Fibroblast of lung (primary cell): ENCODE measurements at places on chromosomes 3 and 15.
A peak's percentile ranks its signal among the peaks of the same experiment; 100 is the strongest.

DNA sequence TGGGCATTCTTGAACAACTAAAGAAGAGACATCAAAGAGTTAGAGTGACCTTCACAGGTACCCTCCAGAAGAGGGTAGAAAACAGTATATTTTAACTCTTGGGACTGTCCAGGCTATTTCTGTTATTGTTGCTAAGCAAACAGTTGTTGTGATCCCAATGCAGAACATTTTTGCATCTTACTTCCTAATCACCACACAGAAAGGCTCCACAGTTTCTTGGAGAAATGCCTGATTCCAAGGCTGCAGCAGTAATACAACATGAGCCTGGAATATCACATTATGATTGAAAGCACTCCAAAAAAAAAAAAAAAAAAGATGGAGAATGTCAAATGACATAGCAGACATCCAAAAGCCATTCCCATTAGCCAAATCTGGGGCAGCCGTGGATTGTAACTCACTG, 195.6 kb downstream of the CTNNB1 start:
- no peak overlapping the region for H3K27ac ChIP-seq
- no peaks in the 10 kb centered on the region for H3K4me1 ChIP-seq
- no peak overlapping the region for H3K4me3 ChIP-seq
- DNase-seq, result no peak
- no peaks in the 10 kb centered on the region for H3K36me3 ChIP-seq
- no peaks in the 10 kb centered on the region for H3K27me3 ChIP-seq

DNA sequence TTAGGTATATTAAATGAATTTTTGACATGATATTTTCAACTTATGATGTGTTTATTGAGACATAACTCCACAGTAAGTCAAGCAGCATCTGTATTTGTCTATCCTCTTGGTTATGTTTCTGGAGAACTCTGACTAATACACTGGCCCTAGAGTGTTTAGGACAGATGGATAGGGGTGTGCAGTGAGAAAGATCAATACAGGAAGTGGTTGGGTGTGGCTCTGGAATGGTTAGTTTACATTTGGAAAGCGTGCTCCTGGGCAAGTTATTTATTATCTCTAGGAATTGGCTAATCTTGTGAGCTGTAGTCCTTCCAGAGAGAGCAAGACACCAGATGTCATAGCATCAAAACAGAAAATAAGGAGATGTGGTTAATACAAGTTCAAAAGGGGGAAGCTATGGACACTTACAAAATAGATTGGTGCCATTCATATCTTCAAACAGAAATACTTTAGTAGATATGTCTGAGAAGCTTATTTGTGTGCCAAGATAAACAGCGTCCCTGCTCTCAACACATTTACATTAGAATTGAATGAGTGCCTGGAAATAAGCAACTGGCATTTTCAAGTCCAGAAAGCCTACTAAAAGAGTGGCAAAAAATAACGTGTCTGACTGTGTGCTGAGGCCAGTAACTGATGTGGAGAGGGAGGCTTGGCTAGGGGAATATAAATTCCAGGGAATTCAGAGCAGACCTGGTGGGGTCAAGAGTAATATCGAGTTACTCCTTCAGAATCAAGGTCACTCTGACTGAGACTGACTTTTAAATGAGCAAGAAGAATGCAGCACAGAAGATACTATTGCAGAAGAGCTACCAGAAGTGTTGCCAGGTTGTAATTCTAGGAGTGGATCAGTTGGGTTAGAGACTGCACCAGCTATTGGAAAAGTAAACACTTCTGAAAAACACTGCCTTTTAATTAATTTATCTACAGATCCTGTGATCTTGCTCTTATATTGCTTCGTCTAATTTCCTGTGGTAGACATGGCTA, 33.4 kb upstream of the PLAAT1 start:
- no peaks in the 10 kb centered on the region for H3K4me1 ChIP-seq
- H3K4me3 ChIP-seq, result no peak overlapping the region
- no peak for DNase-seq
- H3K27me3 ChIP-seq, result no peaks in the 10 kb centered on the region

DNA sequence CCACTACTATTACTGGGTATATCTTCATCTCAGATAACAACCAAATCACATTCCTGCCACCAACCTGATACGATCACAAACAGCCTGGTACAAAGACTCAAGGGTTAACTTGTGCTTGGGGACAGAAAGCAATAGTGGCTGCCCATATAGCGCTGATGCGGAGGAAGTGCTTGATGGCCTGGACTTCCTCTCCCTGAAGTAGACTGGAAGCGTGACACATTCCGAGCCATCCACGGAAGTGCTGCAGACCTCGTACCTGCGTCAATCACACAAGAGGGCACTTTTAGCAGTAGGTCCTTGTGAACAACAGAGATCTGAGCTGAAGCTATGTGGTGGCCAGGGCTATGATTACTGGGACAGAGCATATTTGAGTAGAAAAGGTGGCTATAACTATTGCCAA, 17.3 kb upstream of the C3orf62 start:
- H3K27me3 ChIP-seq, result no peaks in the 10 kb centered on the region
- DNase-seq, result no peak
- H3K4me3 ChIP-seq, result no peak overlapping the region
- peaks cover 3% of the 10 kb centered on the region for H3K4me1 ChIP-seq
- peaks cover 17% of the 10 kb centered on the region for H3K36me3 ChIP-seq

- H3K4me1 ChIP-seq, result peaks cover 15% of the 10 kb centered on the region
- H3K27me3 ChIP-seq, result no peaks in the 10 kb centered on the region
- peak overlapping the region; percentile 75 for H3K4me3 ChIP-seq
- peak; percentile 55 for DNase-seq
- H3K27ac ChIP-seq, result peak overlapping the region; percentile 99
These were observed 521.2 kb downstream of the FOXP1 start for GRCh38 chr3:71062037-71062932.

DNA sequence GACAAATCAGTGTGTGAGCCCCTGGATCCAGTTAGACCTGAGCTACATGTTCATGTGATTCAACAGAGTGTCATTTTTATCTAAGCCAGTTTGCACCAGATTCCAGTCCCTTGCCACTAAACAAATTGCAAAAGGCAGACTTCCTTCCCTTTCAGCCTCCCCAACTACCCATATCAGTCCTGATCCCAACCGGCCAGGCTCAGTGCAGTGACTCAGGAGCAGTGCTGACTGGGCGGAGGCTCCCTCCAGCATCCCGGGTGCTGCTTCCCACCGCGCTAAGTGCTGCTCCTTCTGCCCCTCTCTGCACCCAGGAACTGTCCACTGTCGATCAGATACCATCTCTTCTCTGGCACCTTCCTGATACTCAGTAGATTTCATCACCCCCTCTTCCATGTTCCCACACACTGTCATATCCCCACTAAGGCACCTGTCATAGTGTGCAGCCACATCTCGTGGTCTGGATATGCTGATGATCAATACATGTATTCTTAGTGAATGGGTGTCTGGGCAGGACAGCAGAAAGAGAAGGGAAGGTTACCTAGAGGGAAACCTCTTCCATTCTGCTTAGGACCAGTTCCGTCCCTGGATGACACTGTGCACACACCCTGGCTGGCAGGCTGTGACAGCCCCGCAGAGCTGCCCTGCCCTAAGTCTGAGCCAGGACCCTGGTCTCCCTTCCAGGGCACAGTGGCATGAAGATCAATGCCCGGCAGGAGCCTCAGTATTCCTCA, 108.8 kb upstream of the RAD18 start:
- no peaks in the 10 kb centered on the region for H3K4me1 ChIP-seq
- H3K4me3 ChIP-seq, result no peak overlapping the region
- no peak overlapping the region for H3K27ac ChIP-seq
- no peaks in the 10 kb centered on the region for H3K27me3 ChIP-seq
- DNase-seq, result no peak

DNA sequence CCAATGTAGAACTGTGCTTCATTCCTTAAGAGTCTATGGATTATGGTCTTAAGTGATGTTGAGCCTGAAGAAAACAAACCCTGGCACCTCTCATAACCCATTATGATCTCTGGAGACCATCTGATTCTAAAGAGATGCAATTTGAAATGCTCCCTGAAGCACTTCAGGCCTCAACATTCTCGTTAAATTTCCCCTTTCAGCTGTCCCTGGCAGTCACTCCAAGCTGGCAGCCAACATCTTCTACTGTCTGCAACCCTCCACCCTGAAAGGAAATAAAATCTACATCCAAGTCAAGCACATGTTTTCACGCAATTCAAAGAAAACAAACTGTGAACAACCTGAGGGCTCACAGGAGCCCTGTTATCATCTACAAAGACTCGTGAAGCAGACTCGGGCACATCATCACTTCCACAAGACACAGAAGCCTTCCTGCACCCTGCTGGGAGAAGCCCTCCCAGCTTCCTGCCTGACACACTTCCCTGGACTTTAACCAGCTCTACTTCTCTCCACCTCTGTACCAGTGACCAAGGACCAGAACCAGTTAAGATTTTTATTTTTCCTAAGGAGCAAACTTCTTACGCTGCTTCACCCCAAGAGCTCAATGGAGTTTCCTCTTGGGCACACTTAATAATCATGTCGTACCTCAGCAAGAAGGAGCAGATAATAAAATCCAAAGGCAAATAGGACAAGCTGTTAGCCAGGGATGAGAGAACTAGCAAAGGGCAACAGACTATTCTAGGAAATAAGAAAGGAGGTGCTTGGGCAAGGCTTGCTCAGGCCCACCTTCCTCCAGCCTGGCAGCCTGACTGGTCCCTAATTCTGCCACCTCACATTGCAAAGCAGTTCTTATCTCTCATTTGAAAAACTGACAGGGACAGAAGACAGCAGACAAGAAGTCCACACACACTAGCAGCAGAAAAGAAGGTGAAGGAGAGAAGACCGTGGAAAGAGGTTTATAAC, 67.1 kb downstream of the MAGI1 start:
- no peak overlapping the region for H3K4me3 ChIP-seq
- H3K4me1 ChIP-seq, result no peaks in the 10 kb centered on the region
- no peaks in the 10 kb centered on the region for H3K36me3 ChIP-seq
- no peaks in the 10 kb centered on the region for H3K27me3 ChIP-seq

DNA sequence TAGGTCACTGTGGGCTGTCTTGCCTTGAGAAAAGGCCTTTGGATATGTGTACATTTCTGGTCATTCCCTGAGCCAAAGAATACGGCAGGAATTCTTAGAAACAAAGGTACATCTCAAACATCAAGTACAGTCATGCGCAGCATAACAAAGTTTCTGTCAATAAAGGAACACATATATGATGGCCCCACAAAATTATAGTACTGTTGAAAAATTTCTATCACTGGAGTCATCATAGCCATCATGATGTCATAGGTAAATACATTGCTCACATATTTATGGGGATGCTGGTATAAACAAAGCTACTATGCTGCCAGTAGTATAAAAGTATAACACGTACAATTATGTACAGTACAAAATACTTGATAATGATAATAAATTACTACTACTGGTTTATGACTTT, 38.9 kb upstream of the NECTIN3 start:
- no peak overlapping the region for H3K27ac ChIP-seq
- H3K36me3 ChIP-seq, result no peaks in the 10 kb centered on the region
- H3K4me3 ChIP-seq, result no peak overlapping the region
- no peaks in the 10 kb centered on the region for H3K27me3 ChIP-seq
- no peak for DNase-seq

DNA sequence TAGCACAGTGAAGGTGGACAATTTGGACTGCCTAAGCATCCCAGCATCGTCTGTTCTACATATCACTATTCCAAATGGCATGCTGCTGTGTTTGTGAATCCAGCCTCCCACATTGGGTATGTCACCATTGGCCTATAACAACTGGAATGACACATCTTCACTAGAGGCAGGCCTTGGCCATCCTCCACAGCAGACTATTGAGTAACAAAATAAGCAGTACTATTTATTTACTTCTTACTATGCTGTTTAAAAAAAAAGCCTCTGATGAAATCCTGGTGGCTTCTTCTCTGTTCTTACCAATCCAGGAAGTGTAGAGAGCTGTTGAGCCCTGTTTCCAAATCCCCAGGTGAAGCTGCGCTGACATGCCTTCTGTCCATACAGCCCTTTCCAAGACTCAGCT, 30.6 kb upstream of the CERS3 start:
- no peak overlapping the region for H3K4me3 ChIP-seq
- peak; percentile 19 for DNase-seq
- H3K36me3 ChIP-seq, result no peaks in the 10 kb centered on the region
- H3K27me3 ChIP-seq, result no peaks in the 10 kb centered on the region
- H3K4me1 ChIP-seq, result no peaks in the 10 kb centered on the region

DNA sequence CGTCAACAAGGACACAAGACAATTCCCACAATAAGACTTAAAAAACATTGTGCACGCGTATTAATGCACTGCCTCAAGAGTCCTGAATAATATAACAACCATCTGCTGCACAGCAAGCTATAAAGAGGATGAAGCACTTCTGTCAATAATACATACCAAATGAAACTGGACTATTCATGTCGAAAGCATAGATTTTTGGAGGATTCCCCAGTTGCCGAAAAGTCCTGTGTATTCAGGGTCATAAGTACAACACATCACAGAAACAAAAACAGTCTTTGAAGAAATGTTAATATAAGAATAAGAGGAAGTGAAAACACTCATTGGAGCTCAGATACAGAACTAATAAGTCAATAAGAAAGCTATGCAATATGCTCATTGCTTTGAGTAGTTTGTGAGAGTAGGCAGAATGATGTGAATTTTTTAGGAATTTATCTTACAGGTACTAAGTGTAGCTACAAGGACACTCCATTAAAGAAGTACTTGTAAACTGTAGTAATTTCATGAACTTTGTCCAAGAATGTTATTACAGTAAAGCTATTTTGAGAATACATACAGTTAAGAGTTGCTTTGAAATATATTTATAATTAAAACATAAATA, 31.6 kb downstream of the CBLB start:
- H3K36me3 ChIP-seq, result no peaks in the 10 kb centered on the region
- no peaks in the 10 kb centered on the region for H3K27me3 ChIP-seq
- no peak for DNase-seq
- peaks cover 3% of the 10 kb centered on the region for H3K4me1 ChIP-seq
- no peak overlapping the region for H3K27ac ChIP-seq

DNA sequence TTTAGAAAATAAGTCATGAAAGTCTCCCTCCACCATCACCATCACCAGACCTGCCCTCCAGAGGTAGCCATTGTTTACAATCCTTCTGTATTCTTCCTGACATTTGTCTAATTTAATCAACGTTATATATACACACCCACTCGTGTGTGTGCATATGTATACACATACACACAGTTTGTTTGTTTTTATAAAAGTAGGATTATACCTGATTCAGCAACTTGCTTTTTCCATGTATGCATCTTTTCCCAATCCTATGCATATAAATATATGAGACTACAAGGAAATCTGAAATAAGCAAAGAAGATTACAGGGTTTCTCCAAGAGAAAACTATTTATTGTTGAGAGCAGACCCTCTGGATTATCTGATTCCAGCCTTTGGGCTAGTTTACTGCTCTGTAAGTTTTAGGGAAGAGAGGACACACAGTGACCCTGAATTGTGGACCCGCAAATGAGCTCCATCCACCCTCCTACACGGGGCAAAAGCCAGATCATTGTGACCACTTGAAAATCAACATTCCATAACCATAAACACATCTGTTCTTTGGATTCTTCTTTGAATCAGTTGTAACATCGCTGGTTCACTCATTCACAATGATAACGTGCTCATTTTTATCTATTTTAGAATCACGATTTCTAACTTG, 104.3 kb downstream of the CPN2 start:
- H3K4me3 ChIP-seq, result no peak overlapping the region
- H3K27ac ChIP-seq, result no peak overlapping the region

GRCh38 chr3:171256445-171257250, 203.6 kb downstream of the TNIK start:
- peak; percentile 12 for DNase-seq
- H3K36me3 ChIP-seq, result no peaks in the 10 kb centered on the region
- no peaks in the 10 kb centered on the region for H3K27me3 ChIP-seq
- peaks cover 11% of the 10 kb centered on the region for H3K4me1 ChIP-seq
- no peak overlapping the region for H3K27ac ChIP-seq

- no peak overlapping the region for H3K4me3 ChIP-seq
- peaks cover 43% of the 10 kb centered on the region for H3K4me1 ChIP-seq
- no peak for DNase-seq
- H3K36me3 ChIP-seq, result no peaks in the 10 kb centered on the region
These were observed 98.7 kb downstream of the SMAD6 start for GRCh38 chr15:66800584-66801235.
